ENCODE measurements at places on chromosomes 3 and 15.

DNA sequence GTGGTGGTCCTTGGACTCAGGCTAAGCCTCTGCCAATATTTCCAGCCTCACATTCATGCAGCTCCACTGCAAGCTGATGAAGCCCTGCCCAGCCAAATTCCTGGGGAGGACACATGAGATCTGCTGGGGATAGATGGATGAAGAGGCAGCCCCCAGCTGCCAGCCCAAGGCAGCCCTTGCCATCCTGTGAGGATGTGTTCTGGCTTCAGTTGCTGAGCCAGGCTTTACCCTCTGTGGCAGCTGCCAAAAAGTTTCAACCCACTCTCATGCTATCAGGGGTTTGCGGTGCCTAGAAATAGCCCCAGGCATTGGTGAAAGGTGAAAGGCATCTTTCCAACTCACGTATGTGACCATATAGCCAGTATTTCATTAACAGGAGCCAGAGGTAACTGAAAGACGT, 37.6 kb downstream of the C2CD4A start:
- DNase-seq: no peak

- no peak for DNase-seq
Measured at GRCh38 chr3:102180280-102180931, 254.4 kb upstream of the ZPLD1 start.

- no peak for DNase-seq
Measured at GRCh38 chr15:34001536-34001935, 33.2 kb downstream of the CHRM5 start.

DNA sequence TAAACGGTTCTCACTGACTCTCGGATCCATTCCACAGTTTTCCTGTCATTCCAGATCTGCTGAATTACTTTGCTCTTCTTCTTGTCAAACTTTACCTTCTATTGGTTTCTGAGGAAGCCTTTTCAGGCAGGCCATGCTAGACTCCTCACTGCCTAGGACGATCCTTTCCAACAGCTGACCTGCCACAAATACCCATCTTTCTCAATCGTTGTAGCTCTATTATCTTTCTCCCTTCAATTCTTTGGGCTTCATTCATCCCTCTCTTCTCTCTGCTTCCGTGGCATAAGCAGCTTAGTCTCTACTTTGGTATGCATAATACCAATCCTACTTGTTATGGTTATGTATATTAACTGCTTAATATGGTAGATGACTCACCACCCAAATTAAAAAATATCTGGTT, 421.8 kb downstream of the NLGN1 start:
- DNase-seq: no peak

- no peak for DNase-seq
Measured at GRCh38 chr15:74141591-74141990, 11.2 kb downstream of the ISLR2 start.

GRCh38 chr3:77655396-77655795, 615.5 kb downstream of the ROBO2 start:
- DNase-seq: no peak

GRCh38 chr15:92393071-92393979, at the start of gene ST8SIA2:
TSS of gene ST8SIA2 (plus strand) at chr15:92393881. CDS start at chr15:92394065, 184 bp downstream.
- DNase-seq: no peak

DNA sequence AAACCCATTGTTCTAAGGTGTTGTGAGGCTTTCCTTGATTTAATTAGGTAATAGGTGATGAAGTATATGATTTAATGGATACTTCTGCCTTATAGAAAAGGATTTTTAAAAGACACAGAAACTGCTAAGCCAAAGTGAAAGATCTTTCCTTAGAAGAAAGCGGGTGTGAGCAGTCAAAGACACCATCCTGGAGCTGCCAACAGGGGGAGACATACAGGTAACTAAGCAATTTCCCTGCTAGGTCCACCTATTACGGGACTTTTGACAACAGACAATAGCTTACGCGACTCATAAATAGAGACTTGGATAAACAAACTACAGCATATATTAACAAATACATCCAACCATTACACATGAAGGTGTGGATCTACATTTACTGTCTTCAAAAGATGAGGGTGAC, 669.5 kb downstream of the SQOR start:
- no peak for DNase-seq

- DNase-seq: no peak
Measured at GRCh38 chr3:119639494-119640350, 20.7 kb downstream of the POPDC2 start.

DNA sequence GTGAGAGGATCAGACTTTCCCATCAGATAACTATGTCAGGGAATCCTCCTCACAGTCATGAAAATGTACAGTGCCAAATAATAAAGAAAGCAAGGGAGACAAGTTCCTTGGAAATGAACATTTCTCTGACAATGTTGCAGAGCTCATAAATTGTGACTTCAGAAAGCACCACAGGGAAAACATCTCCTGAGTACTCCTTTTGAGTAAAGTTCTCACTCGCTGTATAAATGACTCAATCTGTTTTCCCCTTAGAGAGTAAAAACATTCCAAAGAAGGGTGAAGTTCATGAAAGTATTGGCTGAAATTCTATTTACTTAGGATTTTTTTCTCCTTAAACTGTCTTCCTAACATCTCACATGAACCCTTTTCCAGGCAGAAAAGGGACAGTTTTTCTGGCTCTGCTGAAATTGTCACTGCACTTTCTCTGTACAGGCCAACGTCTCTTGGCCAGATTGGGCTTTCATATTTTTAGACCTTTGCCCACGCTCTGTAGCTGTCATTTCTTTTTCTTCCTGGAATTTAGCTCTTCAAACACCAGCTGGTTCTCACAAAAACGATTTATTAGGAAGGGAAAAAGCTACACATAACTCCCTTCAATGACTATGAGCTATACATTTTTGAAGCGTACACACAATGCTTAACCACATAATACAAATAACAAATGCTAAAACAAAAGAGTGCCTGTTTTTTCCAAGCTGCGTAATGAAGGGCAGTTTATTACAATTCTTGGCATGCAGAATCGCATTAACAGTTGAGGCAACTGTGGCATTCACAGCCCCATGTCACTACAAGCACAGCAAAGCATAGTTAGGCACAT, 216.1 kb downstream of the ATP8B4 start:
- DNase-seq: no peak
